Fibroblast of villous mesenchyme (primary cell): ENCODE measurements at places on chromosomes 2 and 18. TPM values are rescaled to one million over a fixed set of nuclear protein-coding genes. Genes with fewer than 3 reads are reported as not detected.

Gene NOSTRIN
- total RNA-seq: 0.32 and 0.43 TPM in 2 replicates

Gene MARCO
- not detected in 2 replicates for total RNA-seq

Gene SLC38A11
- under 0.01 TPM in 1 of 2 replicates, not detected in the other for total RNA-seq

Gene HOXD4
- total RNA-seq: 5.5 and 7.8 TPM in 2 replicates

Gene RIT2
- not detected in 2 replicates for total RNA-seq

Gene LANCL1
- total RNA-seq: 33.8 and 42.3 TPM in 2 replicates

Gene MFSD2B
- under 0.01 and 0.32 TPM in 2 replicates for total RNA-seq

Gene MDH1B
- 0.64 and 1.3 TPM in 2 replicates for total RNA-seq

Gene KIAA2012
- total RNA-seq: under 0.01 TPM in 2 replicates

Gene IKZF2
- 4.2 and 15.1 TPM in 2 replicates for total RNA-seq

Gene MOGAT1
- not detected in 2 replicates for total RNA-seq

Gene LRP2
- total RNA-seq: under 0.01 TPM in 2 replicates

Gene RNF25
- 37.4 and 38.4 TPM in 2 replicates for total RNA-seq

Gene ALPP
- not detected in 2 replicates for total RNA-seq

Gene PREB
- total RNA-seq: 39.3 and 45.3 TPM in 2 replicates

Gene MATN3
- total RNA-seq: 3.0 and 3.9 TPM in 2 replicates

Gene SALL3
- total RNA-seq: not detected in 2 replicates

Gene SIX3
- not detected in 2 replicates for total RNA-seq

Gene NETO1
- total RNA-seq: 0.64 and 5.6 TPM in 2 replicates

Gene WDR35
- 11.3 and 13.0 TPM in 2 replicates for total RNA-seq

Gene GULP1
- 53.1 and 118 TPM in 2 replicates for total RNA-seq

Gene CIDEA
- total RNA-seq: not detected in 2 replicates

Gene ST3GAL5
- total RNA-seq: 25.8 and 27.6 TPM in 2 replicates

Gene FAM237A
- total RNA-seq: not detected in 2 replicates

Gene CDH2
- total RNA-seq: 74.7 and 89.2 TPM in 2 replicates

Gene AGFG1
- 30.0 and 56.1 TPM in 2 replicates for total RNA-seq

Gene VWC2L
- under 0.01 TPM in 1 of 2 replicates, not detected in the other for total RNA-seq

Gene SIGLEC15
- 0.43 and 0.97 TPM in 2 replicates for total RNA-seq

Gene IL18R1
- 0.43 and 0.64 TPM in 2 replicates for total RNA-seq

Gene ZNF638
- total RNA-seq: 117 and 139 TPM in 2 replicates

Gene DNAJC5G
- total RNA-seq: not detected in 2 replicates

Gene AGXT
- not detected in 2 replicates for total RNA-seq

Gene NIFK
- total RNA-seq: 34.1 and 50.1 TPM in 2 replicates

Gene SP140
- 0.86 and 0.97 TPM in 2 replicates for total RNA-seq

Gene CCDC148
- total RNA-seq: 0.32 and 2.6 TPM in 2 replicates

Gene TUBB6
- 821 and 1,150 TPM in 2 replicates for total RNA-seq

Gene AKAIN1
- total RNA-seq: not detected in 2 replicates

Gene ATP5F1A
- 671 and 759 TPM in 2 replicates for total RNA-seq

Gene ANKRD29
- total RNA-seq: 0.43 and 0.97 TPM in 2 replicates

Gene NEU4
- total RNA-seq: not detected in 2 replicates

Gene MYL12A
- 861 and 1,222 TPM in 2 replicates for total RNA-seq

Gene SLC8A1
- 59.6 and 98.9 TPM in 2 replicates for total RNA-seq

Gene NT5DC4
- not detected in 2 replicates for total RNA-seq

Gene SCYGR5
- total RNA-seq: not detected in 2 replicates

Gene GAD1
- total RNA-seq: 0.32 TPM in 1 of 2 replicates, not detected in the other

Gene DGUOK
- 73.8 and 81.2 TPM in 2 replicates for total RNA-seq

Gene CABLES1
- total RNA-seq: 0.43 and 1.3 TPM in 2 replicates

Gene CSRNP3
- 2.6 and 2.9 TPM in 2 replicates for total RNA-seq

Gene HOXD13
- total RNA-seq: 0.43 TPM in 1 of 2 replicates, not detected in the other

Gene PDE1A
- 1.7 and 1.9 TPM in 2 replicates for total RNA-seq

Gene SLC16A14
- 1.3 and 3.5 TPM in 2 replicates for total RNA-seq

Gene PLGLB1
- 0.32 and 3.0 TPM in 2 replicates for total RNA-seq

Gene TEX44
- not detected in 2 replicates for total RNA-seq

Gene RAB6C
- total RNA-seq: under 0.01 TPM in 1 of 2 replicates, not detected in the other

Gene ALK
- total RNA-seq: not detected in 2 replicates

Gene THUMPD2
- 8.1 and 10.8 TPM in 2 replicates for total RNA-seq
